ENCODE measurements at places on chromosomes 7 and 10. TPM values are rescaled to one million over a fixed set of nuclear protein-coding genes. Genes with fewer than 3 reads are reported as not detected.

DNA sequence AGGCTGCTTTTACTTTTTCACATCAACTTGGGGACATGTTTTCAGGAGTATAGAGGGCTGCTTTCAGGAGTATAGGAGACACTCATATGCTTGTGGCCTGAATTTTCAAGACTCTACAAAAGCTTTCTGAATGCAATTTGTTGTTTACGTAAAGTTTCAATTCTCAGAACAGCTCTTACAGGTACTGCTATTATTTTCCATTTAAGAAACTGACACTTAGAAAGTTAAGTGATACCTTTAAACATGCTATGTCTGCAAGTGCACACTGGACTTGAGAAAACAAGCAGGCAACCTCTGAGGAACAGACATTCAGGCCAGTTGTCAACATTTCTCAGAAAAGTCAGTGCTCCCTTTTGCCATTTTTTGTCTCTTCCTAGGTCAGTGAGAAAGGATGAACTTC is 70.0 kb upstream of the PHYHIPL start:
- H3K4me1 ChIP-seq, result no peaks in the 10 kb centered on the region
- H3K4me3 ChIP-seq, result no peak overlapping the region
- H3K27me3 ChIP-seq, result no peaks in the 10 kb centered on the region
- DNase-seq, result no peak
- H3K36me3 ChIP-seq, result no peaks in the 10 kb centered on the region

- H3K27me3 ChIP-seq, result no peaks in the 10 kb centered on the region
- no peak for DNase-seq
- H3K27ac ChIP-seq, result no peak overlapping the region
- no peaks in the 10 kb centered on the region for H3K36me3 ChIP-seq
- no peak overlapping the region for H3K4me3 ChIP-seq
- no peaks in the 10 kb centered on the region for H3K4me1 ChIP-seq
Observed at GRCh38 chr7:73909051-73909941, 48.3 kb downstream of the TMEM270 start.

Gene GRM8
- not detected for total RNA-seq

DNA sequence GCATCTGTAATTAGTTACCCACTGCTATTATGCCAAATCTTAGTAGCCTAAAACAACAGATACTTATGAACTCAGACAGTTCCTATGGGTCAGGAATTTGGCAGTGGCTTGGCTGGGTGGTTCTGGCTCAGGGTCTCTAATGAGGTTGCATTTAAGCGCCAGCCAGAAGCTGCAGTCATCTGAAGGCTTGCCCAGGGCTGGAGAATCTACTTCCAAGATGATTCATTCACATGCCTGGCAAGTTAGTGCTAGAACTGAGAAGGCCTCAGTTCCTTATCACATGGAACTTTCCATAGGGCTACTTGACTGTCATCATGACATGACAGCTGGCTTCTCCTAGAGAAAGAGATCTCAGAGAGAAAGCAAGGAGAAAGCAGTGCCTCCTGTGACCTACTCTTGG is 121.3 kb downstream of the AVL9 start:
- no peaks in the 10 kb centered on the region for H3K27me3 ChIP-seq
- peaks cover 4% of the 10 kb centered on the region for H3K4me1 ChIP-seq
- H3K27ac ChIP-seq, result peak overlapping the region; percentile 4

GRCh38 chr10:55509168-55509567 is 708.1 kb upstream of the PCDH15 start:
- no peaks in the 10 kb centered on the region for H3K4me1 ChIP-seq
- DNase-seq, result no peak
- no peak overlapping the region for H3K27ac ChIP-seq
- H3K36me3 ChIP-seq, result no peaks in the 10 kb centered on the region
- no peaks in the 10 kb centered on the region for H3K27me3 ChIP-seq
- H3K4me3 ChIP-seq, result no peak overlapping the region

GRCh38 chr7:24341691-24342413 is 57.9 kb downstream of the NPY start:
- H3K27me3 ChIP-seq, result no peaks in the 10 kb centered on the region
- H3K4me1 ChIP-seq, result no peaks in the 10 kb centered on the region
- no peaks in the 10 kb centered on the region for H3K36me3 ChIP-seq

- H3K4me3 ChIP-seq, result no peak overlapping the region
- peaks cover 14% of the 10 kb centered on the region for H3K27me3 ChIP-seq
- H3K4me1 ChIP-seq, result peaks cover 13% of the 10 kb centered on the region
- DNase-seq, result no peak
- H3K36me3 ChIP-seq, result no peaks in the 10 kb centered on the region
Observed at GRCh38 chr10:43200538-43201390, 62.5 kb downstream of the CSGALNACT2 start.

GRCh38 chr10:20117471-20117870 is 301.2 kb downstream of the PLXDC2 start:
- H3K4me3 ChIP-seq, result no peak overlapping the region
- no peak overlapping the region for H3K27ac ChIP-seq
- no peaks in the 10 kb centered on the region for H3K36me3 ChIP-seq
- DNase-seq, result no peak
- no peaks in the 10 kb centered on the region for H3K27me3 ChIP-seq
- no peaks in the 10 kb centered on the region for H3K4me1 ChIP-seq

Gene AMZ1
- 0.09 TPM for total RNA-seq

Gene ZCCHC24
- 32.0 TPM for total RNA-seq

GRCh38 chr10:16675334-16675733 is 141.9 kb downstream of the RSU1 start:
- no peaks in the 10 kb centered on the region for H3K36me3 ChIP-seq
- no peak for DNase-seq
- no peak overlapping the region for H3K27ac ChIP-seq
- H3K4me1 ChIP-seq, result no peaks in the 10 kb centered on the region
- H3K4me3 ChIP-seq, result no peak overlapping the region
- H3K27me3 ChIP-seq, result no peaks in the 10 kb centered on the region

Gene CARD11
- 0.53 TPM for total RNA-seq

- H3K4me1 ChIP-seq, result peaks cover 12% of the 10 kb centered on the region
- H3K4me3 ChIP-seq, result no peak overlapping the region
- H3K27ac ChIP-seq, result no peak overlapping the region
- H3K36me3 ChIP-seq, result no peaks in the 10 kb centered on the region
- H3K27me3 ChIP-seq, result no peaks in the 10 kb centered on the region
- no peak for DNase-seq
Observed at GRCh38 chr7:422886-423225, 96.8 kb downstream of the PDGFA start.

- no peaks in the 10 kb centered on the region for H3K27me3 ChIP-seq
- no peak for DNase-seq
- no peak overlapping the region for H3K4me3 ChIP-seq
- H3K27ac ChIP-seq, result no peak overlapping the region
Observed at GRCh38 chr7:9082203-9082602, 648.8 kb downstream of the NXPH1 start.

DNA sequence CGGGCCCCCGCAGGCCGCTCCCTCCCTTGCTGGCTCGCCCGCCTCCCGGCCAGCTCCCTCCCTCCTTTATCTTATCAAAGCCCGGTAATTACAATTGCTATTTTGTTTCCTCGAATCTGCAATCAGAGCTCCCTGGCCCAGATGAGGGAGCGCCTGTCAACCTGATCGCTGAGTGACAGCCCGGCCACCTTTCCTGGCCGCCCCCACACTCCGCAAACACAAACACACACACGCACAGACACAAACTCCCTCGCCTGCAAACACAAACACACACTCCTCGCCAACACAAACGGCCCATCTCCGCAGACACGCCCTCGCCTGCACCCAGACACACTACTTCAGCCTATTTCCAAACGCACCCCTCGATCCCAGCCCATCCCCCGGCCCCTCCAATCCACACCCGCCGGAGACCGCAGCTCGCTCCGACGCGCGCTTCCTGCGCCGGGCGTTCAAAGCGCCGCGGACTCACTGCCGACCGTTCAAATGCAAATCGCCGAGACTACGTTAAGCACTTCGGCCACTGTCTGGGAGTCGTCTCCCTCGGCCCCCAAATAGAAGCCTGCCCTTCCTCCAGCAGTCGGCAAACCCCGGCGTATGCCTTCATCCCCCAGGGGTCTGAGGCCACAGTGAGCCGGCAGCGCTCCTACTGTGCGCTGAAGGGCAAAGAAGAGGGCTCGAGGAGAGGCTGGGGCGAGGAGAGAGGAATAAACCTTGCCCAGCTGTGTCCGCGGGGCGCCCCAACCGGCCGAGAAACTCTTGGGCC is 3.0 kb upstream of the FGF8 start:
- peaks cover 2% of the 10 kb centered on the region for H3K36me3 ChIP-seq
- no peak overlapping the region for H3K27ac ChIP-seq
- H3K4me3 ChIP-seq, result peak overlapping the region; percentile 49
- no peak for DNase-seq
- H3K4me1 ChIP-seq, result peaks cover 46% of the 10 kb centered on the region
- H3K27me3 ChIP-seq, result peaks cover 29% of the 10 kb centered on the region

DNA sequence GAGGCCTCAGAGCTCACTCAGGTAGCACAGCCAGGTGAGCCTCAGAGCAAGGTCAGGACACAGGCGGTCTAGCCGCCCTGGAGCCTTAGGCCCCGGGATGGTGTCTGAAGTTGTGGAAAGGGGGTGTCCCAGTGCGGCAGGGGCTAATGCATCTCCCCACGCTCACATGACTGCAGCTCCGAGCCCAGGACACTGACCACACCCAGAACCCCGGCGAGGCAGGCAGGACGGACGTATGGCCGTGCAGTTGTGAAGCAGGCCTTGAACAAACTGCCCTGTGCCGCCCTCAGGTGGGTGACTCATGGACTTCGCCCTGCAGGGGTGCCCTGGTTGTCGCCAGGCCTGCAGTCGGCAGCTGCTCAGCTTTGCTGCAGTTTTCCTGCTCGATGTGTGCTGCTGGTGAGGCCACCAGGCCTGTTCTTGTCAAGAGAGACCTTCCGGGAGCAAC is 5.0 kb upstream of the PRKAR1B start:
- peak; percentile 58 for DNase-seq
- no peak overlapping the region for H3K4me3 ChIP-seq
- peak overlapping the region; percentile 92 for H3K27ac ChIP-seq
- H3K36me3 ChIP-seq, result no peaks in the 10 kb centered on the region
- peaks cover 26% of the 10 kb centered on the region for H3K4me1 ChIP-seq

Gene VSIR
- 80.2 TPM for total RNA-seq
